ENCODE measurements at places on chromosomes 4 and X. TPM values are rescaled to one million over a fixed set of nuclear protein-coding genes. Genes with fewer than 3 reads are reported as not detected.

- DNase-seq: no peak
These were observed 29.7 kb downstream of the IL21 start for GRCh38 chr4:122591196-122591595.

GRCh38 chr4:53376900-53377299 lies 541 bp upstream of the FIP1L1 start:
- no peak for DNase-seq

- DNase-seq: no peak
These were observed 9.0 kb upstream of the NSG1 start for GRCh38 chr4:4377732-4378460.

GRCh38 chrX:9980927-9981326 lies 13.8 kb downstream of the CLDN34 start:
- DNase-seq: no peak

GRCh38 chr4:5050520-5051277 lies 581 bp upstream of the STK32B start:
- no peak for DNase-seq

- DNase-seq: no peak
These were observed 2.0 kb upstream of the TMPRSS11D start for GRCh38 chr4:67885762-67886161.

DNA sequence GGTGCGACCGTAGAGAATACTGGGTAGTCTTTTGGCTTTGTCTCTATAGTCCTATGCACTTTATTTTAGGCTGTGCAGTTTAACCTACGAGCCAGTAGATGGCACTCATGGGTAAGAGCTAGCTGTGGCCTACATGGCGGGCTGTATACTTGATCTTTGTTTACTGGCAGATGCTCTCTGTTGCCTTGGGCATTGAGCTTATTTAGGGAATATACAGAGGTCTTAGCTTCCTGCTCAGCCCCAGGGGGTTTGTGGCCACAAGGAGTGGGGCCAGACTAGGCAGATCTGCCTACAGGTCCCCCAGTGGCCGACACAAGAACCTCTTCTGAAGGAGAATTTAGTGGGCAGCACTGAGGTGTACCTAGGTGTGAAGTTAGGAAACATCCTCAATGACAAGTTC lies 227.6 kb upstream of the HDX start:
- DNase-seq: no peak

- DNase-seq: no peak
These were observed 11.3 kb upstream of the BTC start for GRCh38 chr4:74805601-74806000.

GRCh38 chr4:38671592-38671940 lies 7.6 kb downstream of the KLF3 start:
- DNase-seq: no peak

- DNase-seq: no peak
These were observed 54.1 kb downstream of the RPS6KA3 start for GRCh38 chrX:20212486-20213089.

DNA sequence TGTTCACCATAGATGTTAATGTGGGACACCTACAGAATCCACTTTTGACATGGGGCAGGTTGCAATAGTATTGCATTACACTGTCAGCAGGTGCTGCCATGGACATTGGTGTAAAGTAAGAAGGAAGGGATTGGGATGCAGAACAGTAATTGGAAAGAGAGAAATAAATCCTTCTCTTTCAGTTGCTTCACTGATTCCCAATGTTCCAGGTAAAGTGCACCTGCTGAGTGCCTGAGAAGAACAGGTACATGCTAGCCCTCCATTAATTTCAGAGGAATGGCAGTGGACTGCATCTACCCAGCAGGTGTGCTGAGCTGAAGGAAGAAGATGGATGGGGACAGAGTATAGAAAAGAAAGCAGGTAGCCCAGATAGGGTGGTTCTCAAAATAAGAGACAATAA lies 248.5 kb downstream of the TENM3 start:
- no peak for DNase-seq

GRCh38 chrX:111095974-111096895 lies at the start of gene PAK3:
Gene PAK3 (plus strand): TSS chrX:111096191. CDS start chrX:111123104, 26,913 bp downstream.
- DNase-seq: peak; percentile 69

GRCh38 chrX:29903360-29903759 lies 312.0 kb upstream of the MAGEB2 start:
- DNase-seq: no peak

DNA sequence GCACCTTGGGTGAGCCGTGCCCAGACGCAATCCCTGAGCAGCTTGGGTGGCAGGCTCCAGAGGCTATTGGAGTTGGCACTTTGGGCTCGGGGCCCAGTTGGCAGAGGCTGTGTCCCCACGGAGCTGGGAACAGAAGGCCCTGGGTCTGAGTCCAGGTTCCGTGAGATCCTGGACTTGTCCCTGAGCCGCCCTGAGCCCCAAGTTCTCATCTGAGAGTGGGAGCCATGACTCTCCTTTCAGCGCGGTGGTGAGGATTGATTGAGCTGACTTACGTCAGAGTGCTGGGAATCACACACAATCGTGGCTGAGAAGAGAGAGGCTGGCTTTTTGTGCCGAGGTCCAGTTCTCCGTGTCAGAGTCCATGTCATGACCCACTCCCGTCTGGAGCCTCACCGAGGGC lies 98.0 kb downstream of the PSAPL1 start:
- DNase-seq: no peak

GRCh38 chr4:70640192-70640591 lies 11.6 kb downstream of the ENAM start:
- DNase-seq: no peak

DNA sequence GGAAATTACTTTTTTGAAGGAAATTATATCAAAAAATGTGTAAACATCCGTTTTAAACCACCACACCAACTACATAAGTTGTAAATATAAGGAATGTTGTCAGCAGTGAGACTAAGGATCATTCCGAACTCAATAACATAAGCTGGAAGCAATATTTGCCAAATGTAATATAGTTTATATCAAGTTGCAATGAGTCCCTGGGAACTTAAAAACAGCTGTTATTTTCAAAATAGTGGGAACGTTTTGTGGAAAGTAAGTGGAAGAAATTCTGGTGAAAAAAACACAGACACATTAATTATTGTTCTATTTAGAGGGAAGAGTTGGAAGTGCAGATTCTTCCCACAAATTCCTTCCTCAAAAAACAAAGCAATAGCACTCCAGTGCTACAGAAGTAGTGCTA lies 444.3 kb downstream of the NAP1L3 start:
- no peak for DNase-seq

GRCh38 chr4:176099314-176099713 lies 33.7 kb downstream of the WDR17 start:
- DNase-seq: no peak

- no peak for DNase-seq
These were observed 81.6 kb downstream of the DTHD1 start for GRCh38 chr4:36363024-36363423.

DNA sequence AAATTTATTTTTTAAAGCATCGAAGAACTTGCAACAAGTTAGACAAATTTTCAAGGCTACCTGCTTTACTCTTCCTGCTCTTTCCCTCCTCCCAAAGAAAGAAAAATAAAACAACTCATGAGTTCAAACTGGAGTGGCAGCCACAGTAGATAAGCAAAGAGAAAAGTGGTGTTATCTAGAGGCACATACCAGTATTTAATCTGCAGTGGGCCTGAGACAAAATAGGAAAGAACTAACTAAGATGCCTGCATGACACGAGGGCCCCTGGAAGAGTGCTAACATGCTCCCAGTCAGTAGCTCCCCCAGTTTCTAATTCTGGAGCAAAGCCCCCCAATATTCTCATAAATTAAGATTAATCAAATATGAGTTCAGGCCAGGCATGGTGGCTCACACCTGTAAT lies 7.9 kb downstream of the ARL9 start:
- DNase-seq: no peak

DNA sequence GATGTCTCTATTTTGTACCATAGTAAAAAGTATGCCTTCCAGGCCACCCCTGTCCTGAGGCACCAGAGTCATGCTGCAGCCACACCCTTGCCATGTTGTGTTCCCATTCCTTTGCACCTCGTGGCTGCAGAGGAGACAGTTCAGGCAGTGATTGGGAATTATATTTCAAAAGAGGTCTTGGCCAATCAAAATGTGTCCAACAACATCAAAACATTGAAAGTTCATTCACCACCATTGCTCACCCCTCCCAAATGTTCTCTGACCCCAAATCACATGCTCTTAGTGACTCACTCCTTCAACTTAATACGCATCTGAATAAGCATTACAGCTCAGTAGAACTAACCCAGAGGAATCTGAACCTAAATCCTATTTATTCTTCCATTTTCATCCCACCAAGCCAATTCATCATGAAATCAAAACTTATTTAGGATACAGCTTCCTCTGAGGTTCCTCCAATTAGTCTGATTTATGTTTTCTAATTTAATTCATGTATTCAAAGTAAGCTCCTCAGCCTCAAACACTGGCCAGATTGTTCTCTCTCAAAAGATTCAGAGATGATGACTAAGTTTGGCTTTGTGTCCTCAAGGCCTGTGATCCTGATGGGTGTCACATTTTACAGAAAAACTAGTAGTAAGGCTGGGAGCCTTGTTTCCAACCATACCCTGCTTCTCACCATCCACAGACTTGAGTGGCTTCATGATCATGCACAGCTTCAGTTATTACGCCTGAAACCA lies 323.2 kb upstream of the INTU start:
- no peak for DNase-seq

DNA sequence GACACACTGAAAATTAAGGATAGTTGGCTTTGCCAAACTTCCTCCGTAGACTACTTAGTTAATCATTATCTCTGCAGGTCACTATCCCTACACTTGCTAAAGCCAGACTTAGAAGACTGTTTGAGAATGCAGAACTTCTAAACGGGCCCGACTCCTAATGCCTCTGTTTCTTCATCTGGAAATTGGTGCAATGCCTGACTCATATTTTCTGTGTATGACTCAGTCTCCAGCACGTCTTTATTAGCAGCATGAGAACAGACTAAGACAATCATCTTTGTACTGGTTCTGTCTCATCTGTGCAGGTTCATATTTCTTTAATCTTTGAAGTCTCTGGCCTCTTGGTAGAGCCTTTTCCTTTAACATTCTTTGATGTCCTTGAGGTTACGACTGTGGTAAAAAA lies 411.9 kb upstream of the ACTRT1 start:
- DNase-seq: no peak

DNA sequence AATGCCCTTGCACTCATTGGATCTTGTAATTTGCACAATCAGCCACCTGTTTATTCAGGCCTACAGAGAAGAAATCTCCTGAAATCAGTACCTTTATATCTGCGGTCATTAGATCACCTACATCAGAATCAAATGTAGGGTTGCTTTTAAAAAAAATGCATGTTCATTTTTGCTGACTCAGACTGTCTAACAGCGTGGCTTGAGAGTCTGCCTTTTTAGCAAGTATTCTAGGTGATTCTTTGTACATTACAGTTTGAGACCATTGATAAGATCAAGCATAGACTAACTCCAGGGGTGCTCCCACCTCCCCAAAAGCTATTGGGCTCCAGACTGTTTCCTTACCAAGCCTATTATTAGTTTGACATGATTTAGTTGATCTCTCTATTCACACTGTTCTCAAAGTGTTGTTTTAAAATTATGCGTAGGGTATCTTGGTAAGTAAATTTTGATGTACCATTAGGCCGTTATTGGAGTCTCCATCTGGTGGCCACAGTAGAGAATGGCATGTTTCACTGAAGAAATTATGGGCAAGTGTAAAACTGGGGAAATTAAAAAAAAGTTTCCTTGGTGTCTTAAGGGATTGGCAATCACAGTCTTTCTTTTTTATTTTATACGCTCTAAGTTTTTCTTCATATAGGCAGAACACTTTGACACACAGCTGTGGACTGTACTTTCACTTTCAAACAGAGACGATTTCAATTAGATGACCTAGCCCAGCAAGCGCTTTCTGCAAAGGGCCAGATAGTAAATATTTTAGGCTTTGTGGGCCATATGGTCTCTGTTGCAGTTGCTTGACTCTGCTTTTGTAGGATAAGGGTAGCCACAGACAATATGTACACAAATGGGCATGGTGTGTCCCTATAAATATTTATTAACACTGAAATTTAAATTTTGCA lies 33.7 kb upstream of the MSL3 start:
- no peak for DNase-seq

DNA sequence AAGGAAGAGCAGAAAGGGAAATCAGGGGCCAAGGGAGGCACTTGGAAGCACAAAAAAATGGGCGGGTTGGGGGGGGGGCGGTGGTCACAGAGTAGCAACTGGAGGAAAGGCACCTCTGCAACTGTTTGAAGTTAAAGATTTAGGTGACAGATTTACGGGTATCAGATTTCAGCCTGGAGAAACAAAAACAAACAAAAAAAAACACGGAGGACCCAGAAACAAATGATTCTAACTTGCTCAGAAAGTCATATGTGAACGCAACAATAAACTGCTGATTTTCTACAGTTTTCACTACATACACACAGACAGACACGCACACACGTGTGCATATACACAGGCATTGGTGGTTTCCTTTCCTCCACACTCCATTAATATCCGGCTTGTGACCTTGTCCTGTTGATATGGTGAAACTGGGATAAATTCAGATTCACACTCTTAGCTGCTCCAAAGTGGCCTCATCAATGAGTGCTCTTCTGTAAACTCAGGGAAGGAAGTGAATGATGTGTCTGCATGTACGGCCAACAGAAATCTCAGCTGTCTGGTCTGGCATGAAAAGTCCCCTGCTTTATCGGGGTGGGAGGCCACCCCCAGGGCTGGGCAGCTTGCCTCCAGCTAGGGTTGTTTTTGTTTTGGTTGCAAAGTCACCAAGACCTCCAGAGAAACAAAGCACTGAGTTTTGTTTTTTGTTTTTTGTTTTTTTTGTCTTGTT lies 54.3 kb downstream of the CHST7 start:
- no peak for DNase-seq

DNA sequence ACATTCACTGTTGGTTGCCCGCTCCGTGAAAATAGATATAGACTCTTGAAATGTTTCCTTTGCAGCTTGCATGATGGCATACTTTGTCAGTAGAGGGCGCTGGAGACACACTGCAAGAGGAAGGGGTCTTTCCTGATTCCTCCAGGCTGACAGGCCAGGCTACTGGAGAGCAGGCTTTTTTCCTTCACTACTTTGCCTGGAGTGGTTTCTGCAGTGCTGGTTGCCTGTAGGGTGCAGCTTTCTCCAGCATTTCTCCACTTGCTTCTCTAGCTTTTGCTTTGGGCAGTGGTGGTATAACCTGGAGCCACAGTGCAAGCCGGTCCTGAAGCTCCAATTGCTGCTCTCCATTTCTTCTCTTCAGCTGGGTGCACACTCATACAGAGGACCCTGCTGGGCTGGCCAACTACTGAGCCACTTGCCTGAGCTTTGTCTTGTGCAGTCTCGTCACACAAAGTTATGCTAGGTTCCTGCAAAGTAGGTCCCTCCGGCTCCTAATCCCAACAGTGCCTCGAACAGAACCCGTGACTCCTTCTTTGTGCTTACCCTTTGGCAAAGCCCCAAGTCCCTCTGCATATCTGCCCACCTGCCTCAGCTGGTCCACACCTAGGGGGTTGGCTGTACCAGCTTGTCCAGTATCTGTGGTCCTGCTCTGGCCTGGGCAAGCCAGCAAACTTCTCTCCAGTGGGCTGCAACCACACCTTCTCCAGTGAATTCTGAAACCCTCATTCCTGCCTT lies 46.3 kb downstream of the RASSF6 start:
- peak; percentile 52 for DNase-seq

- DNase-seq: no peak
These were observed 307 bp downstream of the ATG4A start for GRCh38 chrX:108091878-108092291.

MTTP gene
- total RNA-seq: 0.95 TPM

PHKA2 gene
- total RNA-seq: 20.6 TPM

F8A3 gene
- total RNA-seq: 1.6 TPM

FRYL gene
- 172 TPM for total RNA-seq

TCEAL5 gene
- total RNA-seq: 2.5 TPM

CXCL10 gene
- 7.6 TPM for total RNA-seq

BST1 gene
- total RNA-seq: 23.7 TPM

IDUA gene
- 7.9 TPM for total RNA-seq

GRIA3 gene
- 6.0 TPM for total RNA-seq

C1QTNF7 gene
- 48.2 TPM for total RNA-seq

SPANXN1 gene
- not detected for total RNA-seq

ANXA10 gene
- total RNA-seq: not detected

GRIPAP1 gene
- 16.1 TPM for total RNA-seq
